ENCODE measurements at places on chromosomes 2 and 18.
A peak's percentile ranks its signal among the peaks of the same experiment; 100 is the strongest.

- no peak for DNase-seq
Measured at GRCh38 chr2:167355821-167356220, 467.5 kb downstream of the XIRP2 start.

DNA sequence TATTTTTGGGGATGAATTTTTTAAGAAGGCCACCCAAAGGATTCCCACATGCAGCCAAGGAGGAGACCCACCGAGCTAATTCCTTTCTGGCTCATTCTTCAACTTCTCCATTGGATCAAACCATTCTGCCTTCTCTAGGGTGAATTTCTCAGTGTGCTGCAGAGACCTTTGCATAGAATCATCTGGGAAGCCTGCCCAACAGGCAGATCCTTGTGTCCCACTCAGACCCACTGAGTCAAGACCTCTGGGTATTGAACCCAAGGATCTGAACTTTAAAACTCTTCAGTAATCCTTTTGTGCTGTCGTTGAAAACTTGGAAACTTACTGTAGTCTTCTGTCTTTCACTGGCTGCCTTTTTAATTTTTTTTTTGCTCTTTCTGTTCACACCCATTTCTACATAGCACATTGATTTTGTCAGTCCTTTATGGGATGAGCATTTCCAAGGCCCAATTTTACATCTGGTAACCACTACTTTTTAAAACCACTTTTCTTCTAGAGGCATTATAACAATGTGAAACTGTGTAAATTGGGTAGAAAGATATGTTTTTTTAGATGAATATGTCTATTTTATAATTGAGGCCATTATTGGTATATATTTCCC, 120.2 kb downstream of the TSN start:
- DNase-seq, result no peak

DNA sequence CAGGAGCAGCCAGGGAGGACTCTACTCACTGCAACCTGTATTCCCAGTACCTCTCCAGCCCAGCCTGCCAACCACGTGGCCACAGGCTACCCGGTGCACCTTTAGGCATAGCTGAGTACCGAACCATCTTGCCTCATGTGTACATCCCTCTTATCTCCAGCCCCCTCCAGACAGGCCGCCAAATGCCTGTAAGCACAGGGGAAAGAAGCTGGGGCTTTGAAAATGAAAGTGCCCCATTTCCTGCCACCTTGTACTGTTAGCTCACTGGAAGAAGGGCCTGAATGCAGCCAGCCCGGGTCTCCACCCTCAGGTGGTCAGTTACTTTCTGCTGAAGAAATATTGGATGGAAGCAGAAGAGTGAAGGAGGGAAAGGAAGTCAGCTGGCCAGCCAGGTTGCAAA, 27.2 kb upstream of the RFX8 start:
- no peak for DNase-seq

GRCh38 chr18:67608191-67608590, 91.7 kb upstream of the DSEL start:
- DNase-seq, result no peak

DNA sequence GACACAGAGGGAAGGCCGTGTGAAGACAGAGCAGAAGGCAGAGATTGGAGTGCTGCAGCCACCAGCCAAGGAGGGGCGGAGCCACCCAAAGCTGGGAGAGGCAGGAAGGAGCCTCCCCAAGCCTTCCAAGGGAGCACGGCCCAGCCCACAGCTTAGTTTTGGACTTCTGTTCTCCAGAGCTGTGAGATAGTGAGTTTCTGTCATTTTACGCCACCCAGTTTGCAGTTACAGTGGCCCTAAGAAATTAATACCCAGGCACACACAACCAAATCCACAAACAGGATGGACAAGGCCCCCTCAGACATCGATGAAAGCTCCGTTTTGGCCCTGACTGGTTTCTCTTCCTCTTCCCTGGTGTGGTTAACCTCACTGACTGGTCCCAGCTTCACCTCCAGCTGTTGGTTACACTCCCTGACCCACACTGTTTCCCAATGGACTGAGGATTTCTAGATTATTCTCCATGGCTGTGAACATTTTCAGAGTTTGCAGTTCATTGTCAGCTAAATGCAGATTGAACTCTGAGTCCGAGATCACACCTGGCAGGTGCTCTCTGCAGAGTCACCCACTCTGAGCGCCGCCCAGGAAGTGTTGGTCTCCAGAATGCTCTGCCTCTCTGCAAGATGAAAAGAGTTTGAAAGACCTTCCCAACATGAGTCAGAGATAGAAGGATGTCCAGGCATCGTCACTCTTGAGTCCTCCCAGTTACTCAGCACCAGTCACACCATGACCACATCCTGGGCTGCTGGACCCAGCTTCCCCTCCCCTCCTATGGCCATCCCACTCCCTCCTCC, 100.2 kb downstream of the TWIST2 start:
- DNase-seq, result no peak

DNA sequence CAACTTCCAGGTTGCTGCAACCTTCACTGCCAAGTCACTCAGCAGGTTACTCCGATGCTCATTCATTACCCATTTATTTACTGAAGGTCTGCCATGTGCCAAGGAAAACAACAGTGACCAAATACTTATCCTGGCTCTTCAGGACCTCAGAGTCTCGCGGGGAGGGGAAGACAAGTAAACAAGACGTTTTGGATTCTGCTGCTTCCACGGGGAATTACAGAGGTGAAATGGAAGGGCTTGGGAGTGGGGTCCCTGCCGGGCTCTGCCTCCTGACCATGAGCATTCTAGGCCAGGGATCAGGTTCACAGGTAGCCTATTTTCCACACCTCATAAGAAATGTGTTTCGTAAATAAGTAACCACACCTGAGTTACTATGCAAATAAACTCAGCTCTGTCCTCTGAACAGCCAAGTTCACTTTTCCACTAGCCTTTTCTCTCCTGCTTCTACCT, 68.1 kb downstream of the CLHC1 start:
- no peak for DNase-seq

DNA sequence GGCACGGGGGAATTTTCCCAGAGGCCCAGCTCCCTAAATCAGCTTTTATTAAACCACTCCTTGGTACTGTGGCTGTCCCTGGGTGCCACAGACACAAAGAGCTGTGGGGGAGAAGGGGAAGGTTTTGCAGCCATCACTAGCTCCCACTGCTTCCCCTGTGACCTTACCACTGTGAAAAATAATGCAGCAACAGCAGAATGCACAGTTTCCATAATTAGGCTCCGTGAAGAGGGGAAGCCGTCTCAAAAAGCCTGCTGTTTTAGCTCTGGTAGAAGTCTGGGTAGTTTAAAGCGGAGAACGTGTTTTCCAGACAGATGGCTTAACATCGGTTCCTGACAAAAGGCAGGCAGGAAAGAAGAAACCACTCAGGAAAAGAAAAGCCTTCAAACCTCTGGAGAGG, 27.5 kb upstream of the CAB39 start:
- DNase-seq, result no peak

- DNase-seq, result no peak
Measured at GRCh38 chr2:86383844-86384243, 46.4 kb upstream of the REEP1 start.

GRCh38 chr2:68767031-68767961, 32.7 kb downstream of the ARHGAP25 start:
- peak; percentile 81 for DNase-seq

DNA sequence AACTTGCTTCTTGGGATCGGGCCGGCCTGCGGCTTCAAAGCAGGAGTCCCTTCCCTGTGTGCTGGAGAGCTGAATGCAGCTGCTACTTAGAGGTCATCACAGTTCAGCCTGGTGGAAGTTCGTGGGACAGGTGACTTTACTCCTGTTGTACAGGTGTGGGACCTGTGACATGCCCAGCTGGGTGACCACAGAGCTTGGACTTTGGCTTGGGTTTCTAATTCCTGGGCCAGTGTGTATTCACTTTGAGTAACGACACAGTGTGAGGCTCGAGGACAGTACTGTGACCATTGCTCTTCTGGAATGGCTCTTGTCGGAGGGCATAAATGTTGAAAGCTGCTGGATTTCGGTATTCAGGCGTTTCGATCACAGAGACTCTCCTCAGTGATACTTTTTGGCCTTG, 114.5 kb downstream of the STPG4 start:
- no peak for DNase-seq

DNA sequence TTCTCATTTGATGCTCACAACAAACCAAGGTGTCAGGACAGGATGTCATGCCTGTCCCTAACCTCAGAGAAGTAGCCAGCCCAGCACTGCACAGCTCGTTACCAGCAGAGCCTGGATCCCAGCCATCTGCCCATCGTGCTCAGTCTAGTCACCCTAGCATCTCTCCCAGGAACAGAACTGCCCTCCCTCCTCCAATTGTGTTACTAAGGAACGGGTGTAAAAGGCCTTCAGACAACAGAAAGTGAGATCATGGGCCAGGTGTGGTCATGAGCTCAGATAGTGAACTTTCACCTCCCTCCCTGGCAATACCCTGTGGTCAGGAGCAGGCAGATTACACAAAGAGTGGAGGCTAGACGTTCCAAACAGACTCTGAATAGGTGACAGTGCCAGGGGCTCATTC, 111.8 kb upstream of the PPP1CB start:
- DNase-seq, result no peak

GRCh38 chr2:10161206-10161931, 38.8 kb downstream of the RRM2 start:
- DNase-seq, result no peak

Measured in activated CD4-positive, alpha-beta T cell treated with anti-CD3 and anti-CD28 coated beads, Interleukin-2, amount 50 U/mL, for 16 hours (primary cell).